Renal pelvis (tissue), 12 donors: ENCODE measurements at places on chromosomes 1 and 21. TPM values are rescaled to one million over a fixed set of nuclear protein-coding genes. Genes with fewer than 3 reads are reported as not detected.

Gene EPHX1
- polyA plus RNA-seq: 58.7 TPM

Gene GUCA2B
- polyA plus RNA-seq: not detected

Gene RGSL1
- polyA plus RNA-seq: 0.33 TPM

Gene ACTA1
- polyA plus RNA-seq: 10.4 TPM

Gene EDN2
- 1.9 TPM for polyA plus RNA-seq

Gene DNAH14
- polyA plus RNA-seq: 19.0 TPM

Gene HES2
- polyA plus RNA-seq: 0.40 TPM

Gene DNASE2B
- not detected for polyA plus RNA-seq

Gene BRDT
- not detected for polyA plus RNA-seq

Gene NUDT4B
- polyA plus RNA-seq: 2.3 TPM

Gene E2F2
- 4.8 TPM for polyA plus RNA-seq
